Osteocyte (in vitro differentiated cells): ENCODE measurements at places on chromosomes 11 and 22.

- no peak for DNase-seq
- H3K4me3 ChIP-seq: no peak overlapping the region
- no peaks in the 10 kb centered on the region for H3K36me3 ChIP-seq
- no peak overlapping the region for H3K27ac ChIP-seq
- no peaks in the 10 kb centered on the region for H3K4me1 ChIP-seq
These were observed 10.7 kb downstream of the UPK3A start for GRCh38 chr22:45295492-45295891.

DNA sequence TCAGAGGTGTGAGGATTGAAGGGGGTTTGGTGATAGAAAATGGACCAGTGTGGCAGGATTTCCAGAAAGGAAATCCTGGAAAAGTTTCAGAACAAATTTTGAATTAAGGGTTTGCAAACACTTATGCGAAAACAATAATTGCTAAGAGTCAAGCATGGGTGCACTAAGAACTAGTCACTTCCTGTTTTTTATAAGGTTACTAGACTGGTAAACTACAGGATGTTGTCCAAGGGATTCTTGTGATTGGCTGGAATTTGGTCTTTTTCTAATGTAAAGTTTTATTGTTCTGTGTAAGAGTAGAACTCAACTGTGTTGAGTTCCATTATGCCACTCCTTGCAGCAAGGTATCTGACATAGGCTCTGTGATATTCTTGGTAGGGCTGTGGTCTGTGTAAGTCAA, 54.1 kb downstream of the LIF start:
- H3K27me3 ChIP-seq: no peaks in the 10 kb centered on the region
- H3K4me1 ChIP-seq: peaks cover 46% of the 10 kb centered on the region
- DNase-seq: no peak
- H3K36me3 ChIP-seq: peaks cover 4% of the 10 kb centered on the region
- no peak overlapping the region for H3K4me3 ChIP-seq

DNA sequence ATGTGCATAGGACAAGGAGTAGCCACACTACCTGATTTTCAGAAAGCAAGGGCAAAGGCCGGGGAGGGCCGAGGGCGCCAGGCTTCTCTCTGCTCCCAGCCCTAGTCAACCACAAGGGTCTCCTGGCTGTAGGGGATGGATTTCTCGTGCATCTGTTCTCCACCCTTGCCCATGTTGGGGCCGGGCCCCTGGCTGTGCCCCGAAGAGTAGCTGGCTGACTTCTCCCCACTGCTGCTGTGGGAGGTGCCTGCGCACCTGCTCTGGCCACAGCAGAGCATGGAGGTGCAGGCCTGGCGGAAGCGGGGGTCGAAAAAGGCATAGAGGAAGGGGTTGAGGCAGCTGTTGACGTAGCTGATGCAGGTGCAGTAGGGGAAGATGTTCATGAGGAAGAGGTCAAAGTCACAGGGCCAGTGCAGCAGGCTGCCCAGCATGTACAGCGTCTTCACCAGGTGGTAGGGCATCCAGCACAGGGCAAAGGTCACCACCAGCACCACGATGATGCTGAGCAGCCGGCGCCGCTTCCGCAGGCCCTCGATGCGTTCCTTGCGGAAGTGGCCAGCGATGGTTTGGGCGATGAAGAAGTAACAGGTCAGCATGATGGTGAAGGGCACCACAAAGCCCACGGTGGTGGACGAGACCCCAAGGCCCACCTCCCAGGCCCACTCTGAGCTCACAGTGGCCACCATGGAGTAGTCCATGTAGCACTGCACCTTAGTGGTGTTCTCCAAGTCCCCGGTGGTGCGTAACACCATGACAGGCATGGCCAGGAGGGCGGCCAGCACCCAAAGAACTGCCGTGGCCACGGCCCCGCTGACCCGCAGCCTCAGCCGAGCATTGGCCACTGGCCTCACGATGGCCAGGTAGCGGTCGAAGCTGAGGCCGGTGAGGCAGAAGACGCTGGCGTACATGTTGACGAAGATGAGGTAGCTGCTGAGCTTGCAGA, 1.0 kb downstream of the APLNR start:
- no peaks in the 10 kb centered on the region for H3K36me3 ChIP-seq
- no peak overlapping the region for H3K27ac ChIP-seq
- H3K27me3 ChIP-seq: peaks cover 58% of the 10 kb centered on the region
- H3K4me1 ChIP-seq: no peaks in the 10 kb centered on the region
- H3K4me3 ChIP-seq: no peak overlapping the region
- no peak for DNase-seq

DNA sequence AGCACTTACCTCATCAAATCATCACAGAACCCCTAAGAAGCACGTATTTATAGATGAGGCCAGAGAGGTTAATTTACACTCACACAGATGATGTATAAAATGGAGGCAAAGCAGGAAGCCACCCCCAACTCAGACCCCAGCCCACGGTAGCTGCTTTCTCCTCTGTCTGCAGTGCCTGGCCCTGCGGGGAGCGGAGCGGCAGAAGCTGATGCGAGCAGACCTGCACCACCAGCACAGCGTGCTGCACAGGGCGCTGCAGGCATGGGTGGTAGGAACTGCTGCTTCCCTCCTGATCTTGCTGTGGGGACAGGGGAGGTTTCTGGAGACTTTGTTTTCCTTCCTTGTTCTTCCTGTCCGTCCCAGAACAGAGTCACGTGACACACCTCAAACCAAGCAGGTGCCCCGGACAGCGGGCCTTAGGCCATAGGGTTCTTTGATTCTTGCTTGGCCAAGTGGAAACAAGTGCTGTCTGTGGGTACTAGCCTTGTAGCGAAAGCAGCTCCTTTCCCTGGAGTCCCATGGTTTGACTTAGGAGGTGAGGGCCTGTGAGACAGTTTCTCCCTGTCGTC, 57.8 kb downstream of the PISD start:
- no peak overlapping the region for H3K27ac ChIP-seq
- peaks cover 32% of the 10 kb centered on the region for H3K4me1 ChIP-seq
- no peak overlapping the region for H3K4me3 ChIP-seq
- DNase-seq: no peak
- no peaks in the 10 kb centered on the region for H3K27me3 ChIP-seq
- peaks cover 8% of the 10 kb centered on the region for H3K36me3 ChIP-seq

GRCh38 chr11:122163053-122163819, 47.2 kb upstream of the BLID start:
- H3K36me3 ChIP-seq: no peaks in the 10 kb centered on the region
- no peak for DNase-seq
- peak overlapping the region; percentile 1 for H3K27ac ChIP-seq
- H3K27me3 ChIP-seq: no peaks in the 10 kb centered on the region
- peaks cover 82% of the 10 kb centered on the region for H3K4me1 ChIP-seq

DNA sequence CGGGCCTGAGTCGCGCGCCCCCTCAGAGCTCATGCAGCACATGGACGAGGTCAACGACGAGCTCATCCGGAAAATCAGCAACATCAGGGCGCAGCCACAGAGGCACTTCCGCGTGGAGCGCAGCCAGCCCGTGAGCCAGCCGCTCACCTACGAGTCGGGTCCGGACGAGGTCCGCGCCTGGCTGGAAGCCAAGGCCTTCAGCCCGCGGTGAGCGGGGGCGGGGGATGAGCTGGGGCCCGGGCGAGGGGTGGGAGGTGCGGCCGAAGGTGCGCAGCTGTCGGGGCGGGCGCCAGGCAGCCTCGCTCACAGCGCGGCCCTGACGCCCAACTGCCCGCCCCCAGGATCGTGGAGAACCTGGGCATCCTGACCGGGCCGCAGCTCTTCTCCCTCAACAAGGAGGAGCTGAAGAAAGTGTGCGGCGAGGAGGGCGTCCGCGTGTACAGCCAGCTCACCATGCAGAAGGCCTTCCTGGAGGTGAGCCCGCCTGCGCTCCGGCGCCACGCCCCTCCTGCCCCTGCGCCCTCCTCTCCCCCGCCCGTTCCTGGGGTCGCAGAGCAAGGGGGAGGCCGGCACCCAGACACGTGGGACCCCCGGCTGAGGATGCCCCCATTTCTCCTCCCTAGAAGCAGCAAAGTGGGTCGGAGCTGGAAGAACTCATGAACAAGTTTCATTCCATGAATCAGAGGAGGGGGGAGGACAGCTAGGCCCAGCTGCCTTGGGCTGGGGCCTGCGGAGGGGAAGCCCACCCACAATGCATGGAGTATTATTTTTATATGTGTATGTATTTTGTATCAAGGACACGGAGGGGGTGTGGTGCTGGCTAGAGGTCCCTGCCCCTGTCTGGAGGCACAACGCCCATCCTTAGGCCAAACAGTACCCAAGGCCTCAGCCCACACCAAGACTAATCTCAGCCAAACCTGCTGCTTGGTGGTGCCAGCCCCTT, 20.5 kb downstream of the EPS8L2 start:
- H3K27me3 ChIP-seq: no peaks in the 10 kb centered on the region
- H3K27ac ChIP-seq: peak overlapping the region; percentile 23
- no peaks in the 10 kb centered on the region for H3K36me3 ChIP-seq
- no peak for DNase-seq
- H3K4me1 ChIP-seq: peaks cover 16% of the 10 kb centered on the region
